ENCODE measurements at places on chromosomes 2 and 18. TPM values are rescaled to one million over a fixed set of nuclear protein-coding genes. Genes with fewer than 3 reads are reported as not detected.

DNA sequence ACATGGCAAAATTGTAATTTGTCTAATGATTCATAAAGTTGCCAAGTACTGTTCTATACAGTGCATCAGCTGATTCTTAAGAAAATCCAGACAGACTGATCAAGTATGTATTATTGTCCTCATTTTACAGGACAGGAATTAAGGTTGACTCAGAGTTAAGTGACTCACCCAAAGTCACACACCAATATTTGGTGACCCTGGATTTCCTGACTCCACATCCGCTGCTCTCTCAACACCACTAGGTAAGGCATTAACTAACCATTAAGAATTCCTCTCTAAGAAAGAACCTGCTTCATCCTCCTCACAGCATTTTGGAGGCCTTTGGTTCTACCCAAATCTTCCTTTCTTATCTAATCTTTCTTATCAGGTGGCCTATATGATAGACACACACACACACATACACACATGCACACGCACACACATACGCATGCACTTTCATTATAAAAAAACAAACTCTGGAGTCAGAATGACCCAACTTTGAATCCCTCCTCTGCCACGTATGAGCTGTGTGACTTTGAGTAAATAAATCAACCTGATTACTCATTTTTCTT lies 150.8 kb downstream of the ANKRD44 start:
- DNase-seq = peak; percentile 51

GRCh38 chr2:29481313-29481712 lies 366.1 kb downstream of the CLIP4 start:
- no peak for DNase-seq

DNA sequence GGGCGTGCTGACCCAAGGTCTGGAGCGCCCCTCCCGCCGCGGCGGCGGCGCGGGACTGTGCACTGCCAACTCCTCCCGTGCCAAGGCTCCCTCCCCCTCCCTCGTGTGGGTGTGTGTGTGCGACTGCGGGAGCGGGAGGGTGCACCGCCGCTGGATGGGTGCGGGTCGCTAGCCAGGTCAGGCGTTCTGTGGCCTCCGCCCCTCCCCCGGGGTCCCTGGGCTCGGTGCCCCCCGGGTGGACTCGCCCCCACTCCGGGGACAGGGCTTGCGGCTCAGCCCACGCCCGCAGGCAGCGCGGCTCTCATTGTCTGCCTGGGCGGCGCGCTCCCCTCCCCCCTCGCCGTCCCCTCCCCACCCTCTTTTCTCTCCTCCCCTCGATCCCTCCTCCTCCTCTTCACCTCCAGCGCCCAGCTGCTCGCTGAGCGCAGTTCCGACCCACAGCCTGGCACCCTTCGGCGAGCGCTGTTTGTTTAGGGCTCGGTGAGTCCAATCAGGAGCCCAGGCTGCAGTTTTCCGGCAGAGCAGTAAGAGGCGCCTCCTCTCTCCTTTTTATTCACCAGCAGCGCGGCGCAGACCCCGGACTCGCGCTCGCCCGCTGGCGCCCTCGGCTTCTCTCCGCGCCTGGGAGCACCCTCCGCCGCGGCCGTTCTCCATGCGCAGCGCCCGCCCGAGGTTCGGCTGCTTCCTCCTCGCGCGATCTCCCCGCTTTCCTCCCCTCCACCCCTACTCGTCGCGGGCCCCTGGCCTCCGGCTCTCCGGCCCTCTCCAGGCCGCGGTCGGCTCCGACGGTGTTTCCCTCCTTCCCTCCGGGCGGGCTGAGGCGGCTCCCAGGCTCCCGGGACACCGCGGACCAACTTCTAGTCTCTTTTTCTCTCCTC lies at the start of gene GATA6:
TSS of gene GATA6 (plus strand) at position 579 of the 878 bp plus-strand sequence. CDS start 1,556 bp downstream, outside the sequence.
- DNase-seq = no peak

DNA sequence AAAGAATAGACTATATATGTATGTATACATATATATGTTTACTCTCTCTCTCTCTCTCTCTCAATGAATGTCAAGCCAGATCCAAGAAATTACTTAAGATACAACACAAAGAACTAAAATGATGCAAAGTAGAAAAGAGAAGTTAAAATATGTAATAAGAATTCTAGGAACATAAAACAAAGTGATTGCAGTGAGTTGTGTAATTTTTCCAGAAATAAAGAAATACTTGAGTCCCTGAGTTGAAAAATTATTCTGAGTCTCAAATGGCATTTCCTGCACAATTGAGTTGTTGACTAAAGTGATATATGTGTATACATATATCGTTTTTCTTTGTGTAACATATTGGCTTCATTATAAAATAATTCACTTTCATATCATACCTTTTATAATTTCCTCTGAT lies 262.4 kb downstream of the INSIG2 start:
- no peak for DNase-seq

GRCh38 chr18:44754567-44754966 lies 73.9 kb downstream of the SETBP1 start:
- DNase-seq = no peak

- DNase-seq = no peak
Measured at GRCh38 chr2:32562906-32563305, 64.9 kb upstream of the TTC27 start.

- peak; percentile 56 for DNase-seq
Measured at GRCh38 chr2:98822301-98823164, 91.6 kb upstream of the MGAT4A start.

- DNase-seq = no peak
Measured at GRCh38 chr2:136342138-136342537, 224.2 kb upstream of the CXCR4 start.

DNA sequence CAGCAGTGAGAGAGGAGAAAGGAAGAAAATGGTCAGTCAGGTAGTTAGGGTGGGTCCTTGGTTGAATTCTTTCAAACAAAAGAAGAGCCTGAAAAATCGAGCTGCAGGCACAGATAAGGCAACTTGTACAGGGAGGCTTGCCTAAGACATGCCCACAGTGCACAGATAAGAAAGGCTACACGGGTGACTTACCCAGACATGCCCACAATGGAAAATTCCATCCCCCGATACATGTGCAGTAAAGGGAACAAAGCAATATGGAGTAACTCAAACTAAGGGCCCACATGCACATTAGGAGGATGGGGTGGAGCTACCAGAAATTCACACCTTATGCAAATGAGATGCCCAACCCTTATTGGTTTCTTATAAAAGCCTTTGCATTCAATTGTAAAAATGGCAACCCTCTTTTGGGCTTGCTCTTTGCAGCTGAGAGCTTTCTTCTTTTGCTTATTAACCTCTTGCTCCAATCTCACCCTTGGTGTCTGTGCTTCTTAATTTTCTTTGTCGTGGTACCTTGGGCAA lies 110.3 kb upstream of the RMP24 start:
- DNase-seq = no peak

DNA sequence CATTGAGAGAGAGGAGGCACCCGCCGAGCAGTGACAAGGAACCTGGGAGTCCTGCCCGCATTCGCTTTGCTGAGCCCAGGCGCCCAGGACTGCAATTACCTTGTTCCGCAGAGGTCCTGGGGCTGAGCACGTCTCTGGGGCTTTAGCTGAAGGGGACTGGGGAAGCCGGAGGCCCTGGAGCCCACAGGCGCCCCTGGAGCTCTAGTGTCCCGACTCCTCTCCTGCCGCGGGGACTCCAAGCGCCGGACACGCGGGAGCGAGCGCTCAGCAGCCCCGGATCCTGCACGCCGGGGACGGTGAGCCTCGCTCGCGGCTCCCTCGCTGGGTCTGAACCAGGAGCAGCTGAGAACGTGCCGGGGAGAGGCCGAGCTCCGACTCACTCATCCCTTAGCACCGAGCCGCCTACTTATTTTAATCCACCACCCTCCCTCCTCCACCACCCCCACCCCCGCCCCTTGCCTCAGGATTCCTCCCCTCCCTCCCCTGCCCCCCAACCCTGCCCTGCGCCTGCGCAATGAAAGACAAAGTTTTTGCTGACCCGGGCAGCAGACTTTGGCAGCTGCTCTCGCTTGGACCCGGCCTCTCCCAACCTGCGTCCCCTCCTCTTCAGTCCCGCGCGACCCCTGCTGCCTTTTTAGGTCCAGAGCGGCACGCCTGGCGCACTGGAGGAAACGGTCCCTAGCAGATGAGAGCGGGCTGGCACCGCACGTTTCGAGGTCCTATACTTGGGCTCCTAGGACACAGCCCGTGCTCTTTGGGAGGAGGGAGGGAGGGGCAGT lies at the start of gene OSR1:
TSS of gene OSR1 (minus strand) at position 382 of the 779 bp plus-strand sequence. CDS start 4,818 bp downstream, outside the sequence.
- DNase-seq = no peak

GRCh38 chr2:7969756-7970515 lies 711.9 kb upstream of the ID2 start:
- no peak for DNase-seq

DNA sequence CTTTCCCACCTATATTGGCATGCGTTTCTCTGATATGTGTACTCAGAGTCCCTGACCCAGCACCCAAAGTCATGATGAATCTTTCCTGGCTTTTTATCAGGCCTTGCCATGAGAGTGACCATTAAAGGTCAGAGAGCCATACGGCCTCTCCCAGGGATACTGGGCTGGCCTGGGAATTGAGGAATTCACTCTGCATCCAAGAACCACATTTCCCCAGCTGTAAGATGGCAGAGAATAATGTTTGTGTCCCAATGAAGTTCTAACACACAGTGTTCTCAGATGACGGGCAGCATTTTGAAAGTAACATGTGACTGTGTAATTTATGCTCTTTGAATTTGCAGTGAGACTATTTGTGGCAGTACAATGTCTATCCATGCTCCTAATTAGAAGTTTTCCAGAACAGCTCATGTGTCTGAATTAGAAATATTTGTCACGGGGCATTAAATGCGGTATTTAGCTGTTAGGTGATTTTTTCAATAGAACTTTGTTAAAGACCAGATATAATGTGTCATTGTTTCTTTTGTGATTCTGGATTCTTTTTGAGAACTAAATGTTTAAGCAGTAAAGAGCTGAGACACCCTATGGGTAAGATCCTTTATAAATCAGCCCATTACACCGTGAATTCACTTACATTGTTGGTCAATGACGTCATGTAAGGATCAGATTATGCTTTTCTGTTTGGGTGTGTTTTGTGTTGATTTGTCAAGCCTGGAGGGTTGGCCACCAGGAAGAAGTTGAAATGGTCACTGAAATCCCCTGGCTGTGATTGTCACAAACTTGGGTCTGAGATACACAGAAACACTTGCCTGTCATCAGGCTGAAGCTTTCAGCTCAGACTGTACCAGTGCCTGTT lies 7.3 kb upstream of the SLC3A1 start:
- no peak for DNase-seq

GRCh38 chr2:114550895-114551793 lies 108.7 kb downstream of the DPP10 start:
- DNase-seq = peak; percentile 23

GRCh38 chr2:30437809-30438548 lies 9.1 kb upstream of the LCLAT1 start:
- no peak for DNase-seq

DNA sequence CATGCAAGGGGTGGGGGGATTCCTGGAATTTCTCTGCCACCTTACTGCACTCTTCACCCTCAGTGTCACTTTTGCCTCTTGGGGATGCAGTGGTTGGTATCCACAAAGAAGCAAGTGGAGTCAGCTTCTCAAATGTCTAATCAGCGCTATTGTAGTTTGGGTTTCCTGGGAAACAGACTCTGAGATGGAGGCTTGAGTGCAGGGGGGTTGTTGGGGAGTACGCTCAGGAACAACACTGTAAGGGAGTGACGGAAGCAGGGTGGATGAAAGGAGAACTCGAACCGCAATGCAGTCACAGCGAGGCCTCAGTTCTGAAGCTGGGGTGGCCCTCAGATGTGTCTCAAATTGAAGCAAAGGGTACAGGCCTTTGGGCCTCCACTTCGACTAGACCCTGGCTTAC lies 73.6 kb upstream of the EPC2 start:
- DNase-seq = no peak

DNA sequence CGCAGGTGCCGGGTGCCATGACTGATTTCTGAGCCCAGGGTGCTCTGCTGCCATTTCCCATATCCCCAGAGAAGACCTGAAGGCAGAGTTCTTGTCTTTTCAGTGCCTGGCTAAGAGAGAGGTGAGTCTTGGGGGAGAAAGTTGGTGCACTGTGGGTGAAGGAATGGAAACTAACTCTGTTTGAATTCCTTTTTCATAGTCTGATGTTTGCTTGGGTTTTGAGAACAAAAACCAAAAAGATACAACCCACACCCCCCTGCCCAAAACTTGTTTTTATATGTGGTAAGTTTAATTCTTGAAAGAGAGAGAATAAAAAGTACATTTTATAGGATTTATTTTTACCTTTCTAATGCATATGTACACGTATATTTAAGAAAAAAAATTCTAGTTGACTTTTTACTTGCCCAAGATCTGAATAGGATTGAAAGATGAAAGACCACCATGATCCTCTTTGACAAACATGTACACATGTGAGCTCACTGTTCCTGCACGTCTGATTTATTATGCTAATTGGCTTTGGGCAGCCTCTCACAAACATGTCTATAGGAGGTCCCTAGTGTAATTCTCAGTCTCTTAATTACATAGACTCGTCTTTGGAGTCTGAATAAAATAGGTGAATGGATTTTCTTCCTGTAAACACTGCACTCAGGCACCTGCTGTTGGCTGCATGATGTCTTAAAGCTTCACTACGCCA lies 46.3 kb downstream of the ARL4C start:
- no peak for DNase-seq

DNA sequence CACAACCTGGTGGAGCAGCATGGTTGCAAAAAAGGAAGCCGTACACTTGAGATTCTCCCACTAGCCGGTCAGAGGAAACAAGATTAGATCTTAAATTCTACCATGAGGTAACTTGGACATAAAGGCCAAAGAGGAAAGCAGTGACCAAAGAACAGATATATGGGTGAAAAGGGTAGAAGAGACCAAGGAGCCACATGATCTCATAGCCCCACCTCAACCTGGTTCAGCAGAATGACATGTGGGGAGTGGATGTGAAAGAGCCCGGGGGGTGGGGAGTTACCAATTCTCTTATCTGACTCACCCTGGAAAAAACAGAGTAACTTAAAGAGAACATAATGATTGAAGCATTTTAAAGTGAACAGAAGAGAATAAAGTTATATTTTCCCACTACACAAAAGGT lies 683.0 kb downstream of the DSC3 start:
- no peak for DNase-seq

DNA sequence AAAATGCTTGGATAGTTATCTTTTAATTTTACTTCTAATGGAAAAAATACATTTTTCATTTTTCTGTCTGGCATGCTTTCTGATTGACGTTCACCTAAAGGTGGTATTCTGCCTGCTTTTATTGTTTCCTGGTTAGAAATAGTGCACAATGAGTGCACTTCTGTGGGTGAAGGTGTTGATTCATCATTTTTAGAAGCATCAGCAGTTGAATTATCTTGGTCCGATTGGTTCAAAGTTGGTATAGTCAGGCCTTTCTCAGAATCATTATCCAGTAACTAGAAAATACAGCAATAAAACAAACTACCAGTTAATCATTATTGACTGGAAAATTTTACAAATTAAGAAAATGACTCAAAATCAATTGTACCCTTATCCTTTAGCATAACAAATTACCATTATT lies 84.5 kb downstream of the STRADB start:
- DNase-seq = no peak

DNA sequence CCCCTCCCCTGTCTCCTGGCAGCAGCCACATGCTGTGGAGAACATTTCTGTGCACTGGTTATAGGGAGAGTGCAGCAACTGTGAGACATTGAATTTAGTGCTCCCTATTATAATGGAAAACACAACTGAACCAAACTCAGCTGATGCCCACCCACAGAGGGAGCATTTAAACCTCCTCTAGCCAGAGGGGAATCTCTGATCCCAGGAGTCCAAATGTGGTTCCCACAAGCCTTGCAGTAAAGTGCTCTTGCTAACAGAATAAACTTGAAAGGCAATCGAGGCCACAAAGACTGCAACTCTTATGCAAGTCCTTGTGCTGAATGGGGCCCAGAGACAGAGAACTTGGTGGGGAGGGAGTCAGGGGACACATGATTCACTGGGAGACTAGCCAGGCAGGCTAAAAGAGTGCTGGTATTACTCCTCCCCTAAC lies 638.8 kb upstream of the VRK2 start:
- DNase-seq = no peak

SLC38A11 gene
- not detected for total RNA-seq

ZNF2 gene
- 1.8 TPM for total RNA-seq

COPS9 gene
- total RNA-seq = 77.6 TPM
